Activated CD4-positive, alpha-beta memory T cell treated with anti-CD3 and anti-CD28 coated beads for 36 hours (primary cell): ENCODE measurements at places on chromosomes 5 and 9.

DNA sequence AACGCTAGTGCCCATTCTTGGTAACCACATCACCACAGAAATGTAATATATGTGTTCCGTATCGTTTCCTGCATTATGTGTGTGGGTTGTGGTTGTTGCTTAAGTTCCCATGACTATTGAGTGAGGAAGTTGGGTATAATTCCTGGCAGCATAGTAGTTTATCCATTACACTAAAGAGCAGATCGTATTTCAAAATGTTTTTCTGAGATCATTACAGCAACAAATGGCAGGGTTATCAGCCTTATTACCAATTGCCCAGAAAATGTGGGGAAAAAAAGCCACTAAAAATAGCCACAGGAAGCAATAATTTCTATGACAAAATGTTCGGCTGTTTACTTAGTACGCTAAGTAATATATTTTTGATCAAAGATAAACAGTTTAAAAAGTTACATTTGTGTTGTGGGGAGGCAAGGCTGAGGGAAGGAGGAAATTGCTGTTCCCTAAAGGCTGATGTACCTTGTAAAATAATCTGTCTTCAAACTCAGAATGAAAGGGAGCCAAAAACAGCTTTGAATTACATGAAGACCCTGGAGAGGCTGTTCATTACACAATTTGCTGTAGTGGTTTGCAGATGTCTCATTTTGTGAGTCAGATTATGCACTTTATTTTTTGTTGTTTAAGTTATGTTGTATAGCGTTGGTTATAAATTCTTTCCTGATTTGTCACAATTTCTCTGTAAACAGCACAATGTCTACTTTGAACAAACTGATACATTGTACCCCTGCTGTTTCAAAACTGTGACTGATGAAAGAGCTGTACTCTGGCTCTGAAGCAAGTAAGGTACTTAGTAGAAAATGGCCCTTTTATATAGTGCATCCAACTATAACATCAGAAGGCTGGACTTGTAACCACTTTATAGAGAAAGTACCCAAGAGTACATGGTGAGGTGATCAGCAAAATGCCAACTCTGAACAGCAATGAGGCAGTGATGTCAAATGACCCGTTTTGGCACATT lies 1028.5 kb downstream of the NR2F1-AS1 start:
- no peak for DNase-seq

DNA sequence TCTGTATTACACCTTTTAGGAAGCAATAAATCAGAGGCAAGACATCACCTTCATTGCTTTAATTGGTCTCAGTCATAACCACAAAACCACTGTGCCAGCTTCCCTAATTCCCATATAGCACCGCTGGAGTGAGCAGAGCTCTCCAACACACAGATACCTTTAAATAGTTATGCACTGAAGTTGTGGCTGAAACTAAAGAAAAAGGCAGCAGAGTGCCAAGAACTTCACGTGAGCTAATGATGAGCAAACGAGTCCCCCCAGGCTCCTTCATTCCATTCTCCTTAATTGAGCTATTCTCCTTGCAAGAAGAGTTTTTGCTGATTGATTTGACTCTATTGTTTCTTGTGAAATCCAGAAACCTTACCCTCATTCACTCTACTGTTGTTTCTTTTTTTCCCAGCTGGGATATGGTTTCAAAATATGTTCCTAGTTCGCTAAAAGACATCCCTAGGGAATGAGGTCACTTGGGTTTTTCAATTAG lies 501.5 kb downstream of the SPATA31D1 start:
- no peak for DNase-seq

- DNase-seq: no peak
Measured at GRCh38 chr9:18534611-18535010, 60.7 kb downstream of the ADAMTSL1 start.

DNA sequence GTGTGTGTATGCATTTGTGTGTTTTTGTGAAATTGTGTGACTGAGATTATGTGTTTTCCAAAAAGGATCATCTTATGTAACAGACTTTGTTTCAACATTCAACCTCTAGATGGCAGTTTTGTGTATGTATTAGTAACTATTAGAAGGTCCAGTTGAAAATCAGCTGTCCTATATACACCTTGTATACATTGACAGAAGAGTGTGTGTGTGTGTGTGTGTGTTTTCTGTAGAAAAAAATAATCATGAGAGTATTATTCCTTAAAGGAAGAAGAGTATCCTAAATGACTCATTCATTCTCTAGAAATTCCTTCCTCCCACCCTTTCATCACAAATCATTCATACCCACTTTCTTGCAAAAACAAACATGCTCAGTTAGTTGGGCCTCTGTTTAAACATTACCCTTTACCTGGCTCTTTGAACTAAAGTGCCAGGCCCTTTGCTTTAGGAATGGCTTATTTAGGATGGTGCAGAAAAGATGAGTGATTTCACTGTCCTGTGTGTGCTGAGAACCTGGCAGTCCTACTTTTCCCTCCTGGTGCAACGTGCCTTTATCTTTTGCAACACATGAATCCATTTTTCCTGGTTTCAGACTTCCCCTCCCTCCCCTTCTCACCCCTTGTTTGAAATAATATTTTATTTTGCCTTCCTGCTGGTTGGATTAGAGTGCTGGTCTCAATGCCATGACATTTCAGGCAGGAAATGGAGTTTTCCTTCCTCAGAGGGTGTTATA lies 152.2 kb downstream of the ARHGAP26 start:
- no peak for DNase-seq

GRCh38 chr5:15737036-15737821 lies 237.2 kb downstream of the FBXL7 start:
- no peak for DNase-seq

- no peak for DNase-seq
Measured at GRCh38 chr5:124021776-124022175, 509.8 kb downstream of the CSNK1G3 start.

- DNase-seq: no peak
Measured at GRCh38 chr5:149761461-149761860, 31.4 kb downstream of the PPARGC1B start.

GRCh38 chr5:72846483-72846882 lies 30.0 kb downstream of the TNPO1 start:
- DNase-seq: no peak

- no peak for DNase-seq
Measured at GRCh38 chr5:143275512-143276363, 127.7 kb downstream of the NR3C1 start.

DNA sequence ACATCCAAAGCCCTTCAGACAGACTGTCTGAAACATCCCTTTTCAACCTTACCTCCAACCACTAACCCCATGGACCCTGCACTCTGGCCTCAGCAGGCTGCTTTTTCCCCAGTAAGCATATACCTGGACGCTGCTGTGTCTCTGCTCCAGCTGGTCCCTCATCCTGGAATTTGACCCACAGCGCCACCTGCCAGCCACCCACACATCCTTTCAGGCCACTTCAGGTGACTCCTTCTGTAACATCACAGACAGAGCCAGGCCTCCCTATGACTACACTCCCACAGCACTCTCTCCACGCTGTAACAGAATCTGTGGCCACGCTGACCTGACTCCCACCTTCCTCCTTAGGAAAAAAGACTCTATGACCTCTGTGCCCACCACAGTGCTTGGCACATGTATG lies 3.4 kb downstream of the MGAT1 start:
- no peak for DNase-seq

GRCh38 chr9:113520109-113520642 lies 56.6 kb downstream of the RGS3 start:
- DNase-seq: peak; percentile 75

- DNase-seq: no peak
Measured at GRCh38 chr5:116650964-116651363, 76.3 kb upstream of the SEMA6A start.

- peak; percentile 35 for DNase-seq
Measured at GRCh38 chr5:14663734-14664269, 716 bp upstream of the OTULIN start.

DNA sequence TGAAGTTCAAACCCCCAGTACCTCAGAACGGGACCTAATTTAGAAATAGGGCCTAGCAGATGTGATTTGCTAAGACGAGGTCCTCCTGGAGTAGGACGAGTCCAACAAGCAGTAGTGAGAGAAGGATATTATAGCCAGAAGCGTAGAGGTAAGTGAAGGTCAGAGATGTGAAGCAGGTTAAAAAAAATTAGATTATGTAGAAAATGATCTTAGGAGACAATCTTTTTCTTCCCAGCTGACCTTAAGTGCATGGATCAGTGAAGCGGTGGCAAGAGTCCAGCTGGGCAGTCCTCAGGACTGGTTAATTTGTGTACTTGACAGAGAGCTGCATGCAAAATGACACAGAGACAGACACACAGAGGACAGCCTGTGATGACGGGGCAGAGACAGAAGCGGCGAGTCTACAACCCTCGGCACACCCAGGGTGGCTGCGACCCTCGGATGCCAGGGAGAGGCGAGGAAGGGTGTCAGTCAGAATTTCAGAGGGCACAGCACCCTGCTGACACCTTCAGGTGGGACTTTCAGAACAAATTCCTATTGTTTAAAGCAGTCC lies 131.4 kb upstream of the IRX4 start:
- no peak for DNase-seq

- DNase-seq: no peak
Measured at GRCh38 chr5:172719211-172719610, 51.8 kb downstream of the DUSP1 start.

- DNase-seq: peak; percentile 37
Measured at GRCh38 chr9:134181648-134182034, 17.3 kb upstream of the RNU6ATAC start.

GRCh38 chr5:8299716-8300115 lies 430.8 kb downstream of the MTRR start:
- no peak for DNase-seq

DNA sequence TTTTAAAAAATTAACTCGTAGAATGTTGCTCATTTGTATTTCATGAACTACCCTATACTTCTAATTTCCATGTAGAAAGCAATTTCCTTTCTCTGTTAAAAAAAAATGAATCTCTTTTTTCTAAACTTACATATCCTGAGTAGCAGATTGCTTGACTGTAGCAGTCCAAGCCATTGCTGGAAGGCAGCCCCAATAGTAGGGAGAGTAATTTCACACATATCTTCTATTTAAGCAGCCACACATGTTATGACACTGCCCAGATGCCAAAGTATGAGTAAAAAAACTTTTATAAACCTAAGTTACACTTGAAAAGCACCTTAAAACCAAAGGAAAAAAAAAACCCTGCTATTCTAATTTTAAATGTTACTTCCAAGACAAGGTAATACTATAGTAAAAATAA lies 69.6 kb downstream of the FBXL17 start:
- no peak for DNase-seq

DNA sequence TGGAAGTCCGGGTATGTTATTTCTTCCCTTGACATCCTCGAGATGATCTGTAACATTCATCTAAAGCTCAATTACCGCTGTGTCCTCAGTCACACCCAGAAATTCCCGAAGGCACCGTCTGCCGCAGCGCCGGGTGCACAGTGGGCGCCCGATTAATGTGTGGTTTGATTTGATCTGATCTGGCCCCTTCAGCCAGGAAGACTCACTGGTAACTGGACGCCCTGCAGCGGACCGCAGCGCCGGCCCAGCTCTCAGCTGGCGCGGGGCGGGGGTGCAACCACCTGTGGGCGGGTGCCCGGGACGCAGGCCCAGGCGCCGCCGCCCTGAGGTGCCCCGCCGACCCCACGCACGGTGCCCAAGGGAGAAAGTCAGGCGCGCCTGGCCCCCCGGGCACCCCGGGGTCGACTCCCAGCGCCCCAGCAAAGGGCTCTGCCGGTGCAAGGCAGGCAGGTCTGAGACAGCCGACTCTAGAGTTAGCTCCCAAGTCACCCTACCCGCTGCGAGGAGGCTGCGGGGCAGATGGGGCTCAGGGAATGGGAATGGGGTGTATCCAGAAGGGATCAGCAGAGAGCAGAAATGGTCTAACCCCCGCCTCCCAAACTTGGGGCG lies 1.7 kb downstream of the EPB41L4B start:
- DNase-seq: peak; percentile 11

DNA sequence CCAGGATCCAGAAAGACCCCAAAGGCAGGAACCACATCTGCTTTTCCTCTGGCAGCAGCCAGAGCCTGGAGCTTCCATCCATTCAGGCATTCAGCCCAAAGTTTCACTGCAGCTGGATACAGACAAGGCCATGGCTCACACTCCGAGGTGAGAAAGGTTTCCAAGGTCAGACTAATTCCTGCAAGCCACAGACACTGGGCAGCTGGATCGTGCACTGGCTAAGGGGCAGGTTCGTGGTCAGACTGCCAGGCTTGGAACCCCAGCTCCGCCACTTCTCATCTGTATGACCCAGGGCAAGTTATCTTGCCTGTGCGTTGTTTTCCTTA lies 36.9 kb downstream of the SPOCK1 start:
- DNase-seq: no peak

DNA sequence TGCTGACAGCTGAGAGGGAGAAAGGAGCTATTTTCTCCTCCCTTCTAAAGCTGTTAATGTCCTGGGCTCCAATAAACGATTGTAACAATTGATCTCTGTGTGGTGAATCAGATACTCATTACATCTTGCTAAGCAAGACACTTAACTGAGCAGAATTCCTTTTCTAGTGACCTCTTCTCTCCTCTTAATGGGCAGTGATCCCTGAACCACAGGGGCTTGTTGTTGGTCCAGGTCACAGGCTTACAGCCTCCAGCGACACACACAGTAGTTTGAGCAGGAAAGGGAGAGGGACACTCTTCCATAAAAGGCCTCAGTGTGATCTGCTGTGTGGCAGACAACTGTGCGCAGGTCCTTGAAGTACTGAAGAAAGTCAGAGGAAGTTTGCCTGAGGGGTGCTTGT lies 58.5 kb upstream of the MYO10 start:
- no peak for DNase-seq

DNA sequence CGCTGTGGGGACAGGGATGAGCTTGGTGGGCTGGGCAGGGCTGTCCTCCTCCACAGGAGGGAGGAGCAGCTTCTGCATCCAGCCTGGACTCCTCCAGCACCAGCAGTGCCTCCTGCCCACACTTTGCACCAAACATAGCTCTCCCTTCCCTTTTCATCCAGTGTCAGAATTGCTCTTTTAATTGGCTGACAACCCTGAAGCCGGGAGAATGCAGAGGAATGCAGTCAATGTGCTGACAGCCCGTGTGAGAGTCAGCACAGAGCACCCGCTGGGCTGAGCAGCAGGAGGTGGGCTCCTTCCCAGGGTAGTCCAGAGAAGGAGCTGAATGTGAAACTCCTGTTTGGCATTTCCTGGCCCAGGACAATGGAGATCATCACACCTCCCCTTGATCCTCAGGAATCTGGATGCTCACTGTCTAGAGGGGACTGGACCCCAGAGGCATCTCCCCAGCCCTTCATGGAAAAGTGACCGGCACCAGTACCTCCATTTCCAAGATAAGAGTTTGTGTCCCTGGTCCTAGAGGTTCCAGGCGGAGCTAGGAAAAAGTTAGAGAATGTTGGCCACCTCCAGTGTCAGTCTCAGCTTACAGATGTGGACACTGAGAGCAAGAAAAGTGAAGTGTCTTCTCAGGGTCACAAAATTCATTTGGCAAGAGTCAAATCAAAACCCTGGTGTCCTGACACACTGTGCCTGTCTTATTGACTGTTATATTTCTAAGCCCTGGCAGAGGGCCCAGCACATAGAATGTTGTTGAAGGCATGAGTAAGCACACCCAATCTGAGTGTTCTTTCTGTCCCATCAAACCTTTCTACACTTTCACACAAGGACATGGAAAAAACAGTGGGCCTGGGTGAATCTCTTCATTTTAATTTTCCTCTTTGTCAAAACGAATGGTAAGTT lies 202.1 kb downstream of the SNX18 start:
- DNase-seq: peak; percentile 67
